ENCODE measurements at places on chromosomes 4 and X.

GRCh38 chr4:123229286-123229685 lies 167.3 kb upstream of the SPRY1 start:
- no peak for DNase-seq

DNA sequence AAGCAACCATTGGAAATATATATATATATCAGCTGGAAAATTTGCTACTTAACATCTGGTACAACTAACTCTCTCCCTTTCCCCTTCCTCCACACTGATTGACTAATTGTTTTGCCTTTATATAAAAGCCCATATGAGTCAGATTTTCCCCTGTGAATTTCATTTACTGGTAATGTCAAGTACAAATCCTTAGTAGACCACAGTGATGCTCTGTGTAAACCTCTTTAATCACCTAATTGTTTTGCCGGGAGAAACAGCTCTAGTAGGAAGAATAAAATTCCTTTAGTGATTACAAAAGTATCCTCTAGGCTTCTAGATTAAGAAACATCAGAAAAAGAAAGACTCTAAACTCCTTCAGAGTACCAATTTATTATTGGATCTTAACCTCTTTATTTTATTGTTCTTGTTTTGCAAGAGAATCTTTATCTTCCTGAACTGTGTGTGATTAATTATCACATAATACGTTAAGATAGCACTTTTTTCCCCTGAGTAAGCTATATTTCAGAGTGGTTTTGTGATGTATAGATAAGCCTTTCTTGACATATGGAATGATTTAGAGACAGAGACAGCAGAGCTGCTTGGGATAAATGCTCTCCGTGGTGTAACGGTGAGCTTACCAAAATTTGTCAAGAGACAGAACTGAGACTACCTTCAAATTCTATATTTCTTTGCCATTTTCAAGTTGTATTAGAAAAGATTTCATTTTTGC lies 1606.4 kb upstream of the TENM3 start:
- no peak for DNase-seq

DNA sequence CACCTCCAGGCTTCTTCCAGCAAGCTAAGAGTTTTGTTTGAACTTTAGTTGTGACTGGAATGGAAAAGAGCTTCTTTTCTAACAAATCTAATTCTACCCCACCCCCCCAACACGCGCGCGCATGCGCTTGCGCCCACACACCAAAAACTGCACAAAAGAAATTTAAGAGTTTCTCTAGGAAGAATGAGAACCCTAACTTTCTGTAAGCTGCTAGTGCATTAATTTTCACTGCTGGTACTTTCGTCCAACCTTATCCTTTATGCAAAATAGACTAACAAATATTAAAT lies 9.0 kb upstream of the INTU start:
- no peak for DNase-seq

DNA sequence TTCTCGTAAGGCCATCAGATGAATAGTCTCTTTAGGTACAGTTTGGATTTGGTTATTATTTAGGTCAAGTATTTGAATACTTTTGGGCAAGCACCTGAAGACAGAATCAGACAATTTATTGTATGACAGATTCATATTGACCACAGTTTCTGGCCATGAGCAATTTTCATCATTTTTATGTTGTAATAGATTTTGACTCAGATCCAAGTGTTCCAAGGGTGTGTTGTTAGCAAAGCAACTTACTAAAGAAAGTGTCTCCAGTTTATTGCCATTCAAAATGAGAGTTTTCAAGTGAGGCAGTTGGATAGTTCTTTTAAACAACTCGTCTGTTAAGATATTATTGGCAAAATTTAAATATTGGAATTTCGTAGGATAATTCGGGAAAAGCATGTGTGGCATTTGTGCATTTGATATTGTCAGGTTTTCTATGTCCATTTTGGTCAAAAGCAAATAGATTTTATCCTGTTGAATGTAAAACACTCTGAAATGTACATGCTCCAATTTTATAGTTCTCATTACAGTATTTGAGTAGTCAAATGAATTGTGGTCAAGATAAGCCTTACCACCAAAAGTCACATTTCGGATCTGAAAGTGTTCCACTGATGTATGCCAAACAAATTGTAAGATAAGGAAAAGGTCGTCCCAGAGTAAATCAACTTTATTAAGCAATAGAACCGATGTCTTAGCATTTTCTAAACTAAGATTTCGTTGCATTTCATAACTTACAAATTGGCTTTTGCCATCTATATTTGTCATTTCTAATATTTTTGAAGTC lies 8.4 kb downstream of the TLR10 start:
- DNase-seq: no peak

DNA sequence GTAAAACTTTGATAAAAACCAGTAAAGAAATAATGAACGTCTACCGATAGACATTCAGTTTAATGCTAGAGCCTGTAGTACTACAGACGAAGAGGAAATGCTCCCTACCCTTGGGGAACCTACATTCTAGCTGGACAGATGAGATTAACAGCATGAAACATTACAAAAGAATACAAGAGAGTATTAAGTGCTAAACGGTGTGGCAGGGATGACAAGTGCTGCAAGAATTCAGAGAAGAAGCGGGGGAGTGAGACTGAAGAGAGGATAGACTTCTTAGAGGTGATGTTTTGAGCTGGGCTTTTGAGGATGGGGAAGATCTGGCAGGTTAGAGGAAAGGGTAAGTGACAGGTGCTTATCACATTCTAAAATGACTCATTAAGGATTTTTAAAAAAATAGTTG lies 52.6 kb upstream of the ESX1 start:
- no peak for DNase-seq
